Stimulated activated CD4-positive, alpha-beta T cell treated with anti-CD3 and anti-CD28 coated beads, Interleukin-4, amount 100 ng/mL, for 24 hours (primary cell): ENCODE measurements at places on chromosomes 4 and X.
A peak's percentile ranks its signal among the peaks of the same experiment; 100 is the strongest.

GRCh38 chr4:56743550-56743949, 62.5 kb upstream of the HOPX start:
- DNase-seq = no peak

DNA sequence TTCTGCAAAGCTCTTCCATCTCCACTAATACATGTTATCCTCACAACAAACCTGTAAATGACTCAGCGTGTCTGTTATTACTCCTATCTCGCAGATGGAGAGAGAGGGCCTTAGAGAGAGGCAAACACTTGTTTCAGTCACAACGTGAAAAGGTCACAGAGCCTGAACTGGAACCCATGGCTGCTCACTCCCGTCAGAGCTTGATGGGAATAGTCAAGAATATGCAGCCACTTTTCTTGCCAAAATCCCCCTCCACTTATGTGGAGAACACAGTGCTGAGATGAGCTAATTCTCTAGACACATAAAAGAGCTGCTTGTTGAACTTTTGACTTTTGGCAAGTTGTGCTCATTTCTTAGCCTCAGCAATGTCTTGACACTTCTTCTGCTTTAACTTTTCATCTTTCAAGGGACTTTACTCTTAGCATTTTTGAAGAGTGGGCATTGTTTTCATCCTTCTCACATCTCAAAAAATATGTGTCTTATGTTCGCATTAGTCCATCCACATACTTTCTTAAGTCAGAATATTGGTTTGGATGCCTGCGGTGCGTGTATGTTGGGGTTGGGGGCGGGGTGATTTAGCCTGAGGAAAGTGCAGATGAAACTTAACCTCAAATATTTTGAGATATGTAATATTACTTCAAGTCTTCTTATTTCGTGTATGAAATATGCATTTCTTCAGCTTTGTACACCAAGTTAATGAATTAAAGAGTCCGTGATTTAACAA, 69.2 kb downstream of the SYNPO2 start:
- no peak for DNase-seq

- no peak for DNase-seq
These were observed 452 bp upstream of the RAI2 start for GRCh38 chrX:17861489-17862011.

DNA sequence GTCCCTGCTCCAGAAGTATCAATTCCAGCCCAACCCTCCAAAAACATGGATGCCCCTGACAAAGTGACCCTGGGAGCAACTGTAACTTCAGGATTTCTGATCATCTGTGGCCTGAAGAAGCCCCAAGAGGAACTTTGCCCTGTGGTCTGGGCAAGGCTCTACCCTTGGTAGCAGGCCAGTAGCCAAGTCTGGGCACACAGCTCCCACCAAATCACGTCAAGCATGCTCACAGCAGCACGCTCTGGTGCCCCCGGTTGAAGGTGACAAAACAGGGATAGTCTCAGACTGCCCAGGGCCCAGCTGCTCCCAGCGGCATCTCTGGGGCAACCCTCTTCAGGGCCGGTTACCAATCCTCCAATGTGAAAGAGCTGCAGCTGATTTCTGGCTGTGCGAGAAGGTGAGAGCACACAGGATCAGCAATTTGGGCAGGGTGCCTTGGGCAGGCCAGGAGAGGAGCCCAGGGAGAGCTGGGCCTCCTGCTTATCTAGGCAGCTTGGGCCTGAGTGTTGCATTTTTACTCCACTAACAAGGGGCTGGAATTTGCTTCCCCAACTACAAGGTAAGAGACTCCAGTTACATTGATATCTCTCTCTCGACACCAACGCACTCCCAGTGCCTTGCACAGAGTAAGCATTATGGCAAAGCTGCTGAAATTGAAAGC, 418.1 kb downstream of the BCOR start:
- DNase-seq = no peak

- DNase-seq = no peak
These were observed 17.2 kb upstream of the SH3TC1 start for GRCh38 chr4:8181844-8182243.

DNA sequence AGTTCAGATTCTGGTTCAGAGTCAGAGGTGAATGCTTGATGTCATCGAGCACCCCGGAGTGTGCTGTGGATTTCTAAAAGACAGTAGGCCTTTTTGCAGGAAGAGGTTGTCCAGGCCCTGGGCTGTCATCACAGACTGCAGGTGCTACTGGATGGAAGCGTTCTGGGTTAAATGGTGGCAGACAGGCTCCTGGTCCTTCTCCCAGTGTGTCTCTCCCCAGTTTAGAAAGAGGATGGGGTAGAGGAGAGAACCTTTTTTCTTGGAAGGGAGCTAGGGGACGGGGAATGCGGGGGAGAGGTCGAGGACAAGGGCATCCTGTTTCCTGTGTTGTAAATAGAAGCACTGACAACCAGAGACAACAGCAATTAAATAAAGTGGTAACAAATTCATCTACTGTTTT, 102.3 kb upstream of the NUDT6 start:
- DNase-seq = no peak

DNA sequence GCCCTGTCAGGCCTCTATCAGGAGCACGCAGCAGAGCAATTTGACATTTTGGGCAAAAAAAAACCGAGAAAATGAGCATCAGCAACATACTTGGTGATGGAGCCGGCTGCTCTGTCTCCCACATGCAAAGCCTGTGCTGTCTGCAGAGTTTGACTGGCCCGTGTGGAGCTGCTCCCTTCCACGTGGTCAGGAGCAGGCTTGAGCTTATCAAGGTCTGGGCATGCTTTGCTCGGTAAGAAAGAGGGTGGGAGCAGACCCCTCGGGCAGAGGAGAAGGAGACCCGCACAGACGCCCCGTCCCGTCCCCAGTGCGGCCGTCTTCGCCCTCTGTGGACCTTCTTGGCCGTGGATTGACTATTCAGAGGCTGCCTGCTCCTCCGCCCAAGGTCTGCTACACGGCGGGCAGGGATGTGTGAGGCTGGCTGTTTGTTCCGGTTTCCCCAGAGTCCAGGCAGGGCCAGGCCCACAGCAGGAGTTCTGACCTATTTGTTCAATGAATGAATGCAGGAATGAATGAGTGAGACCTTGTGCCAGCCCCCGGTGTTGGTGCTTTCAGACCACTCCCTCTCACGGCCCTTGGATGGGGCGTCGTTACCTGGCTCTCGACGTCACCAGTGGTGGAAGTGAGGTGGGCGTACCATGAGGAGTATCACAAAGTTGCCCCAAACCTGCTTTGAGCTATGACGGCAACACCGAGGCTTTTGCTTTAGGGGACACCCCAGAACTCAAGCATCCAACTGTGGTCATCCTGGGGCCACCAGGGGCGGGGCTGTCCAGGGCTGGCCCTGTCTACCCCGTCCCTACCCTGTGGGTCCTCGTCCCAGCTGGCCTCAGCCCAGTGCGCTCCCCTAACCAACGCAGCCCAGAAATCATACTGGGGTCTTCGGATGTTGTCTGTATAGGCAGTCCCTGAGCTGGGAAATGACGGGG, 54.7 kb upstream of the ADRA2C start:
- DNase-seq = no peak

- DNase-seq = no peak
These were observed 35.9 kb downstream of the STK26 start for GRCh38 chrX:132058975-132059374.

DNA sequence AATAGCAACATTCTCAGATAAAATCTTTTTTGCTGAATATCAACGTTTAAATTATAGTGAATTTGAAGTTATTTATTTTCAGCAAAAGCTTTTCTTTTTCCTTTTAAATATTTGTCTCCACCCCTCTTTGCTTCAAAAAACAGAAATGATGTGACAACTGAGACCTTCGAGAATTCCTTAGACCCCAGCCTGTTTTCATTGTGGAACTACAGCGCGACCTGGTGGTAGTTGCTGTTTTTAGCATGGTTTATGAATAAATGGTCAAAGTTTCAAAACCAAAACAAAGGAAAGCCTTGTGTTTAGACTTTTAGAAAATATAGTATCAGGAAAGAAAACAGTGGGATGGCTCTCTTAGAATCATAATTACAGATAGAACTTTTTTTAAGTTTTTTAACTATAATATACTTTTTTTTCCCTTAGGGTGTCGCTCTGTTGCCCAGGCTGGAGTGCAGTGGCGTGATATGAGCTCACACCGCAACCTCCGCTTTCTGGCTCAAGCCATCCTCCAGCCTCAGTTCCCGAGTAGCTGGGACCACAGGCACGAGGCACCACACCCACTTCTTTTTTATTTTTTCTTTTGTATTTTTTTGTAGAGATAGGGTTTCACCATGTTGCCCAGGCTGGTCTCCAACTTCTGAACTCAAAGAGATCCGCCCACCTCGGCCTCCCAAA, 26.8 kb upstream of the TMEM184C start:
- peak; percentile 36 for DNase-seq

DNA sequence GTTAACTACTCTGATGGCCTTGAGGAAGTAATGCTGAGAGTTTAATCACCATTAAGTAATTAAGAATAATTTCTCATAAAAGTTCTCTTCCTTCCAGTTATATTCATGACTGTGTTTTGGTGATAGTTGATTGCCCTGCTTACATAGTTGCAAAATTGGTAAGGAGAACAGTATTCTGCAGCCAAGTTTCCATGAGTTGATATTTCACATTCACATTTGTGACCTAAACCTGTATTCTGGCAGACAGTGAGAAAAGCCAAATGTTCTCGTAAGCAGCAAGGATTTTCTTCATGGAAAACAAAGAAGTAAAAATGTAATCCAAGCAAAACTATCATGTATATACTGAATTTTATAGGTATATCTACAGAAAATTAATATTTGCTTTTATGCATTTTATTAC, 187.8 kb upstream of the NUDT6 start:
- DNase-seq = no peak

GRCh38 chrX:152601848-152602616, 35.7 kb upstream of the GABRQ start:
- no peak for DNase-seq

DNA sequence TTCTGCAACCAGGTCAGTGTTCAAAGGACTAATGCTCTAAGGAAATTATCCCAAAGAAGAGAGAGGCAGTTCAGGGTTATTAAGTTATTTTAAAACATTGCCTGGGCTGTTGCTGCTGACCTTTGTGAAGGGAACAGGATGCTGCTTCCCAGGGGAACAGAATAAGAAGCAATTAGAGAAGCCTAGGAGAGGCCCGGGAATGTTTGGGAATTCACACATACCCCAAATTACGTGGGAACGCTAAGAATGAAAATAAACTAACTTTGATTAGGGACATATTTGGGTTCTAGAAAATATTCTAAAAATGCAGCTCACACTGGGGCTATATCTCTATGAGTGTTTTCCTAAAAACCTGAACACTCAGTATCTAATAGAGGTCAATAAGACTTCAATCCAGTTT, 243.1 kb upstream of the FTHL17 start:
- no peak for DNase-seq

DNA sequence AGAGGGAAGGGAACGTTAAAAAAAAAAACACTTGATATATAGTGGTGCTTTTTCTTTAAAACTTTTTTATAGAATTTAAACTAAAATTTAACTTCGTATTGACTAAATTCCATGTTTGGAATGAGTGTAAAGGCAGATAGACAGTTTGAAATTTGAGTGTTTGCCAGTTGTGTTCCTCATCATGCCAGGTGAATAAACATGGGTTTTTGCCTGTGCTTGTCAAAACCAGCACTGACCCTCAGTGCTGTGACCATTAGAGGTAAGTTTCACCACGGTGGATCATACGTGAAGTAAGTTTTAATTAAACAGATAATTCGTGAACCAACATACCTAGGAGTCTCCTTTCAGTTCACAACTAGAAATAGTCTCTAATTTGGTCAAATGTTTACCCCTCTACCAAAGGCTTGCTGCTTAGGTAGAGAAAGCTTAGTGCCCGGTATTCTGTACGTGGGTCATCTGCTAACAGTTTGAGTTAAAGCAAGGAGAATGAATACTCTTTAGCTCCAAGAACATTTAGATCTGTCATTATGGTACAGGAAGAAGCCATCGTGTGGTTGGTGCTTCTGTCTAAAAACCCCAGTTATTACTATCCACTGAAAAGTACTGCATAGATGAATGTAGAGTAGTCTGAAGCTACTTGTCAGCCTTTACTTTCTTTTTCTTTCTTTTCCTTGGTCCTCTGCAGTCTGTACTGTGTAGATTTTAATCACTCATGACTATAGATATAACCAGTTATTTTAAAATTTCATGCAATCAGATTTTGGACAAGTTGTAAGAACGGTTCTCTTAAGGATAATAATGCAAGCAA, 32.7 kb downstream of the KIAA0232 start:
- DNase-seq = no peak

GRCh38 chrX:136694431-136695087, 46.6 kb downstream of the CD40LG start:
- peak; percentile 27 for DNase-seq

DNA sequence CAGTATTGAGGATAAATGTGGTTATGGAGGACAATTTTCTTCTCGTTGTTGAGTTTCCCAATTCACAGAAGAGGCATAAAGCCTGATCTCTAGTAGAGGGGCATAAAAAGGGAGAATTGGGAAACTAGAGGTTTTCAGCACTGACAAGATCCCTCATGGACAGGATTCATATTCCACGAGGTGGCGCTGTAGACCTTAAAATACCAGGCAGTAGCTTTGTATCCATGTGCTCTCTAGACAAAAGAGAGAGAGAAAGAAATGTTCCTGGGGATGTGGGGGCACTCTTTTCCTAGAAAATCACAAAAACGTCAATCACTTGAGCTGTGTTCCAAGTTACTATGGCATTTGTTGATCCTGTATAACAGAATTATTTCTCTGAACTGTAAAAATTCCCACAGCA, 128.3 kb downstream of the MAGEE1 start:
- DNase-seq = no peak

DNA sequence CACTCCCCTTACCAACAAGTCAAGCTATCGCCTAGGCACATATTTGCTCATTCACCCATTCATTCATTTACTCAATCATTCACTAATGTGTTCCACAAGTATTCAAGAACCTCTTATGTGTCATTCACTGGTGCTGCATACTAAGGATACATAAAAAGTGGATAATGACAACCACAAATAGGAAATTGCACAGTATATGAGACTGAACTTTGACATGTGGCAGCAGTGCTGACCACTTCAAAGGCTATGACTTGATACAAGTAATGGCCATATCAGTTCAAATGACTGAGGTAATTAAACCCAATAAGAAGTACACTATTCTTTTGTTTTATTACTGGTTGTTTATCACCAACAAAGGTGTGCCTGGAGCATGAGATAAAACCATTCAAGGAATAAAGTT, 282.5 kb downstream of the KLHL13 start:
- DNase-seq = no peak

GRCh38 chrX:120749141-120749846, 119.4 kb upstream of the C1GALT1C1 start:
- no peak for DNase-seq

DNA sequence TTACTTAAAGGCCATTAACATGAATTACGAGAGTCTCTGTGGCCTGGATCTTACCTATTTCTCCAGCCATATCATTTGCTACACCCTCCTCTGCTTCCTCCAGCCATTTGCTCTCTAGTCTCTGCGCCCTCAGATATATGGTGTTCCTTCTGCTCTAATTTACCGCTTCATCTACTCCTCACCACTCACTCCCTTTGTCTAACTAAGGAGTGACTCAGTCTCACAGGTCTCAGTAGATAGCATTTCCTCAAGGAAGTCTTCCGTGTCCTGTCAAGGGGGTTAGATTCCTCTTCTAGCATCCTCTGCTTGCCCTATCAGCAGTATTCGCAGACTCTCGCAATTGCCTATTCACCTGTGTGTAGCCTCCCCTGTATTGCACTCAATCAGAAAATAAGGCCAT, 892.1 kb upstream of the INTU start:
- DNase-seq = no peak
